AG08396 (cell line): ENCODE measurements at places on chromosomes 11 and 22.
A peak's percentile ranks its signal among the peaks of the same experiment; 100 is the strongest.

DNA sequence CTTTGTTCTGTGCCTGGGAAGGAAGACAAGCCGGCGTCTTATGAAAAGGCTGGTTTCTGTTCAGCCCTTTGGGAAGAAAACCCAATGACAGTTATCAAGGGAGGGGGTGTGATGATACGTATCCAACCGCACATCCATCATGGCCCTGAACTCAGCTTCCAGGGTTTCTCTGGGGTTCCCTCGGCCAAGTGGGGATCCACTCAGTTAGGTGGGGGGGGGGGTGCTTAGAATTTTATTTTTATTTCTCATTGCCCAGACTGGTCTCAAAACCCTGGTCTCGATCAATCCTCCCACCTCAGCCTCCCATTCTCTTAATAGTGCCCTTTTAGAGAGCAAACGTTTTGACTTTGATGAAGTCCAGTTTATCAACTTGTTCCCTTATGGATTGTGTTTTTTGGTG, 25.7 kb downstream of the KCNQ1 start:
- DNase-seq = no peak

- DNase-seq = no peak
Observed at GRCh38 chr11:61364012-61364675, 2.0 kb downstream of the TMEM138 start.

- DNase-seq = no peak
Observed at GRCh38 chr11:9629064-9629463, 34.8 kb upstream of the SWAP70 start.

DNA sequence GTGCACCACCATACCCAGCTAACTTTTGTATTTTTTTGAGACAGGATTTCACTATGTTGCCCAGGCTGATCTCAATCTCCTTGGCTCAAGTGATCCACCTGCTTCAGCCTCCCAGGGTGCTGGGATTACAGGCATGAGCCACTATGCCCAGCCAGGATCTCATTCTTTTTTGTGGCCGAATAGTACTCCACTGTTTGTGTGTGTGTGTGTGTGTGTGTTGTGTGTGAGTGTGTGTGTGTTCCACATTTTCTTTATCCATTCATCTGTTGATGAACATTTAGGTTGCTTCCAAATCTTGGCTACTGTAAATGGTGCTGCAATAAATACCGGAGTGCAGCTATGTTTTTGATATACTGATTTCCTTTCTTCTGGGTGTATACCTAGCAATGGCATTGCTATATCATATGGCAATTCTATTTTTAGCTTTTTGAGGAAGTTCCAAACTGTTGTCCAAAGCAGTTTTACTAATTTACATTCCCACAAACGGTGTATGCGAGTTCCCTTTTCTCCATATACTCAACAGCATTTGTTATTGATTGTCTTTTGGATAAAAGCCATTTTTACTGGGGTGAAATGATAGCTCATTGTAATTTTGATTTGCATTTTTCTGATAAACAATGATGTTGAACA, 105.4 kb downstream of the TTC28 start:
- DNase-seq = no peak

DNA sequence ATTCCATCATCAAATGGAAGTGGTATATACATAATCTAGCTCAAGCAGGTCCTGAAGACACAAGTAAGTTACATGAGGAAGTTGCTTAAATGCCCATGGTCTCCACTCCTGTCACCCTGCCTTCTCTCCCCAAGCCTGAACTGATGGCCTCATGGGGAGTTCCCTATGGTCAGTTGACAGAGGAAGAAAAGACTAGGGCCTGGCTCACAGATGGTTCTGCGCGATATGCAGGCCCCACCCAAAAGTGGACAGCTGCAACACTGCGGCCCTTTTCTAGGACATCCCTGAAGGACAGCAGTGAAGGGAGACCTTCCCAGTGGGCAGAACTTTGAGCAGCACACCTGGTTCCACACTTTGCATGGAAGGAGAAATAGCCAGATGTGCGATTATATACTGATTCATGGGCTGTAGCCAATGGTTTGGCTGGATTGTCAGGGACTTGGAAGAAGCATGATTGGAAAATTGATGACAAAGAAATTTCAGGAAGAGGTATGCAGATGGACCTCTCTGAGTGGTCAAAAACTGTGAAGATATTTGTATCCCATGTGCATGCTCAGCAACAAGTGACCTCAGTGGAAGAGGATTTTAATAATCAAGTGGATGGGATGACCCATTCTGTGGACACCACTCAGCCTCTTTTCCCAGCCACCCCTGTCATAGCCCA, 17.3 kb upstream of the CD82 start:
- DNase-seq = no peak

- DNase-seq = no peak
Observed at GRCh38 chr11:22581354-22582150, 44.1 kb downstream of the FANCF start.

DNA sequence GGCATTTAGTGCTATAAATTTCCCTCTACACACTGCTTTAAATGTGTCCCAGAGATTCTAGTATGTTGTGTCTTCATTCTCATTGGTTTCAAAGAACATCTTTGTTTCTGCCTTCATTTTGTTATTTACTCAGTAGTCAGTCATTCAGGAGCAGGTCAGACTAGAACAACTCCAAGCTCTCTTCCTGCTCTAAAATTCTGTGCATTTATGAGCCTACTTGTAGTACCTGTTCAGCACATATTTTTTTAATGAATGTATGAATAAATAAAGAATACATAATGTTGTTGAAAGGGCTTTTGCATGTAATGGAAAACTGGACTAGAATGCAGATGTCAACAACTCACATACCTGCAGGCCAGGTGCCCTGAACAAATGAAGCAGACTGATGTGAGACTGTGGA, 13.7 kb upstream of the HEPHL1 start:
- DNase-seq = no peak

DNA sequence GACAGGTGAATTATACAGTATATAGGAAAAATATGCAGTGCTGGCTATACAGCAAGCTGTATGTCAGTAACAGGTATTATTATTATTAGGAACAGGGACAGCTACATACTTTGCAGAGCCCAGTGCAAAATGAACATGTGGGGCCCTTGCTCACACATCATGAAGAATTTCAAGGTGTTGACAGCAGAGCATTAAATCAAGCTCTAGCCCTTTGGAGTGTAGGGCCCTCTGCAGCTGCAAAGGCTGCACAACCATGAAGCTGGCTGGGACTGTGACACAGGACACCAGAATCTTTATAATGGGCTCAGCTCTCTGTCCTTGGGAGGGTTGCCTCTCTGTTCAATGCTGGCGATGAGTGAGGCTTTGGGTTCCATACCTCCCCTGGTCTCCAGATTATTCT, 44.9 kb upstream of the DAGLA start:
- no peak for DNase-seq

GRCh38 chr11:109994907-109995306, 98.3 kb upstream of the ZC3H12C start:
- DNase-seq = no peak

DNA sequence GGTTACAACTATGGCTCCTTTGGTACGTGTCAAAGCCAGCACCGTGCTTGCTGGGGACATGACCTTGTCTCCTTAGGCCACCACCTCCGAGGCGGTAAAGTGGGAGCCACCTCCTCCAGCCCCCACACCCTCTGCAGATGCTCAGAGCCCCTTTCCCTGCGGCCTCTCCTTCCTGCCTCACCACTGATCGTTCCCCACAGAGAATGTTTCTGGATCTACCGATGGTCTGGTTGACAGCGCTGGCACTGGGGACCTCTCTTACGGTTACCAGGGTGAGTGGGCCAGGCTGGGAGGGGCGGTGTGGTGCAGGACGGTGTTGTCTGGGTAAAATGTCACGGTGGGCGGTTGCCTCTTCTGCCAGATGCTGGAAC, 8.9 kb downstream of the SIDT2 start:
- no peak for DNase-seq

DNA sequence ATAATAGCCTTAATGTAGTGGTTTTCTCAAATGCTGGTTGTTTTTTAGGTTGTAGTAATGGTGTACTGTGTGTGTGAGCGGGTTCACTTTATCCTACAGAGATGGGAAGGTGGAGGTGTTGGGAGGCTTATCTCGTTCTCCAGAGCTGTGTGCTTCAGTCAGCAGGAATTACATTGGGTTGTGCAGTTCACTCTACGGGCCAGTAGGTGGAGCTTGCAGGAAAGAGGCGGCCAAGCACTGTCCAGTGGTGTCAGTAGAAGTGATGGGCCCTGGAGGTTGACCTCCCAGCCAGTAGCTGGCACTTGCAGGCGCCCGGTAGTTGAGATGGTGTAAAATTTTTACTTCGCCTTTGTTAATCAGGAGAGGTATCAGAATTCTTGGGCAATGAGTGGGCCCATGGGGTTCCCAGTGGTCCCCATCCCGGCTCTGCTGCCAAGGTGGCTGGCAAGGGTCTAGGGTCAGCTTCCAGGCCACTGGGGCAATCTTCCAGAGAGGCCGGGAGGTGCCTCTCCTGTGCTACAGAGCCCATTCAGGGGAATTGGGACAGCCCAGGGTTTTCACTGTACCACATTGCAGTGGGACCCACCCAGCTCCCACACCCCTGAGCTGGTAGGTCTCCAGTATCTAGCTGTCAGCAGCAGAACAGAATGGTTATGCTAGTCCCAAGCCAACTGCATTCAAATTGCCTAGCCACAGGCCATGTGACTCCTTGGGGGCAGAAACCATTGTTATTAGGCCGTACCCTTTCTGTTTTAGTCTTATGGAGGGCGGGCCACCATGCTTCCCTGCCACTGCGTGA, 43.9 kb downstream of the BIRC2 start:
- peak; percentile 71 for DNase-seq

GRCh38 chr11:34633990-34634693, 13.2 kb downstream of the EHF start:
- DNase-seq = no peak

GRCh38 chr11:69650081-69650831, 9.3 kb downstream of the CCND1 start:
- no peak for DNase-seq

DNA sequence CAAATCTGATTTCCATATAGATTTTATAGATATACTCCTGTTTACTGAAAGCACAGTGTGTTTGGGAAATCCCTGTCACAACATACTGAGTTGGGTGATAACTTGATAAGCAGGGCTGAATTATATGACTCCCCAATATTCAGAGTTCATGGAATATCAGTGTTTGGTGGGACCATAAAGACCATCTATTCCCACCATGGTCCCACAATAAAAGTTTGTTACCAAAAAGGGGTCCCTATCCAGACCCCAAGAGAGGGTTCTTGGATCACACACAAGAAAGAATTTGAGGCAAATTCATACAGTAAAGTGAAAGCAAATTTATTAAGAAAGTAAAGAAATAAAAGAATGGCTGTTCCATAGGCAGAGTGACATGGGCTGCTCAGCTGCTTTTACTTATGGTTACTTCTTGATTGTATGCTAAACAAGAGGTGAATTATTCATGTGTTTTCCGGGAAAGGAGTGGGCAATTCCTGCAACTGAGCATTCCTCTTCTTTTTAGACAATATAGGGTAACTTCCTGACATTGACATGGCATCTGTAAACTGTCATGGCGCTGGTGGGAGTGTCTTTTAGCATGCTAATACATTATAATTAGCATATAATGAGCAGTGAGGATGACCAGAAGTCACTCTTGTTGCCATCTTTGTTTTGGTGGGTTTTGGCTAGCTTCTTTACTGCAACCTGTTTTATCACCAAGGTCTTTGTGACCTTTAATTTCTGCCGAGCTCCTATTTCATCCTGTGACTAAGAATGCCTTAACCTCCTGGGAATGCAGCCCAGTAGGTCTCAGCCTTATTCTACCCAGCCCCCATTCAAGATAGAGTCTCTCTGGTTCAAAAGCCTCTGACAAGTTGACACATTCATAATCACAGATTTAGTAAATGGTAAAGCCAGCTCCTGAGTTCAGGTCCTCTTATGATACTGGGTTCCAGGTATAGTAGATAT, 240.6 kb upstream of the PDGFD start:
- DNase-seq = no peak

GRCh38 chr11:72553706-72554105, 119.4 kb upstream of the CLPB start:
- no peak for DNase-seq

- no peak for DNase-seq
Observed at GRCh38 chr22:29712119-29712518, 7.7 kb upstream of the CABP7 start.
